ENCODE measurements at places on chromosomes 7 and 10.

DNA sequence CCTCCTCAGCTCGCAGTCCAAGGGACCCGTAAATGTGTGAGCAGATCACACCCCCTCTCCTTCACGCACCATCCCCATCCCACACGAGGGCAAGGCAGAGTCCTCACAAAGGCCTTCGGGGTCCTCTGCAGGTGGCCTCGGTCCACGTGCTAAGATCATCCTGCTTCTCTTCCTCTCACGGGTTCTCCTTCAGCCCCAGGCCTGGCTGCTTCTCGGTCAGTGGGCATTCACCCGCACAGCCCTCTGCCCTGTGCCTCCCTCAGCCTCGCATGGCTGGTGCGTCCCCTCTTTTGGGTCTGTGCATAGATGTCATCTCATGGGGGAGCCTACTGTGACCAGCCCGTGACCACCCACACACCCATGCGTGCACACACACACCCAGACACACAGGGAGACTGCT, 17.3 kb upstream of the FOXL3 start:
- no peak for DNase-seq

DNA sequence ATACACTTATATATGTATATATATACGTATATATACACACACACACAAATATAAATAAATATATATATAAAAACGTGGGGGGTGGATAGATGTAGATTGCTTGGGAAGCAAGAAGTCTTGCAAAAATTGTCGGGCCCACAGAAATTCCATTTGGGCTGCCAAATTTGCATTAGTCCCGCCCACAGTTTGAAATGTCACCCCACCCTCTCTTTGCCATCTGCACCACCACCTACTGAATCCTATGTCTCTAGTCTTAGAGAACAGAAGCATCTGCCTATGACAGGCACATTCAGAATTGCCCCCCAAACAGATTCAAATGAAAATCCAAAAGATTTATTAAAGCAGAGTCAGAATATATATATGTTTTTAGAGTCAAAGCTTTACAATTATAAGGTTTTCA, 25.6 kb upstream of the CACNA2D1 start:
- no peak for DNase-seq

DNA sequence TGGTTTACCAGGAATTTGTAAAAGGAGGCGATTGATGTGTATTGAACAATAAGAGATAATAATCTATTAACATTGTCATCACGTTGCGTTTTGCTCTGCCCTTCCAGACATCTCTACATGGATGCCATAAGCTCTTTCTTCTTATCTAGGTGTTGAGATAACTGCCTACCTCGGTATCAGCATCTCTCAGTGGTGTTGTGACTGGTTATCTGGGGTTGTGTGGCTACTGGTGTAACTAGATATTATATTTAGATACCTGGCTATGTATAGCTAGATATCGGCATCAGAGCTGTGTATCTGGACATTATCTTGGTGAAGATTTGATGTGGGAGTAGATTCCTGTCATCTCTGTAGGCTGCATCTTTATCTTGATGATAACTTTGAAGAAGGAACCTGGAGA, 17.2 kb downstream of the GATA3 start:
- no peak for DNase-seq

GRCh38 chr10:80412486-80412885, 4.1 kb downstream of the PRXL2A start:
- no peak for DNase-seq

GRCh38 chr7:110387689-110388088, 703.2 kb upstream of the LRRN3 start:
- DNase-seq: no peak

GRCh38 chr10:58547963-58548362, 35.3 kb downstream of the BICC1 start:
- DNase-seq: no peak

DNA sequence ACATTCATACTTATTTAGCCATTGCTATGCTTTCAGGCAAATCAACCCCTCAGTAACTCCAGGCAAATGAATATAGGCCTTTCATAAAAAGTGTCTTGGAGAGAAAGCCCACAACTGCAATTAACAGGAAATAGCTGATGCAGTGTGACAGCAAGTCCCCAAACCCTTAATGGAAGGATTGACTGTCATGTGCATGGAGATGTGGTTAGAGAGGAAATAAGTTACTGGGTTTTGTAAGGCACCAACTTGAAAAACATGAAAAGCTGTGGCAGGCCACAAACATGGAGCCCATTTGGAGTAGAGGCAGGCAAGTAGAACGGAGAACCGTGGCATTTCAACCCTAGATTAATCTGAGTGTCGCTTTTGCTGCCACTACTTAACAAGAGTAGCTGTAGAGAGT, 549.4 kb upstream of the C7orf33 start:
- DNase-seq: no peak

- no peak for DNase-seq
Measured at GRCh38 chr10:31730776-31731175, 197.9 kb downstream of the ARHGAP12 start.
